ENCODE measurements at places on chromosomes 16 and 17.

- DNase-seq = no peak
These were observed 49.5 kb downstream of the HLF start for GRCh38 chr17:55314061-55314783.

- DNase-seq = no peak
These were observed 227.3 kb downstream of the CCDC182 start for GRCh38 chr17:57517632-57518456.

GRCh38 chr17:82666931-82667667 lies 18.9 kb upstream of the WDR45B start:
- no peak for DNase-seq

GRCh38 chr17:69282002-69282401 lies 44.9 kb downstream of the ABCA5 start:
- no peak for DNase-seq

Measured in stimulated activated CD4-positive, alpha-beta T cell treated with anti-CD3 and anti-CD28 coated beads, Interleukin-4, amount 100 ng/mL, for 24 hours (primary cell).